Smooth muscle cell of bladder (primary cell): ENCODE measurements at places on chromosomes 12 and 14. TPM values are rescaled to one million over a fixed set of nuclear protein-coding genes. Genes with fewer than 3 reads are reported as not detected.

Gene ITGA7
- total RNA-seq, result 1.8 and 2.7 TPM in 2 replicates

Gene SIRT4
- 1.00 and 2.5 TPM in 2 replicates for total RNA-seq

Gene C1S
- 545 and 658 TPM in 2 replicates for total RNA-seq

Gene LRP6
- 35.1 and 44.5 TPM in 2 replicates for total RNA-seq

Gene CLEC4C
- not detected in 2 replicates for total RNA-seq

Gene PTHLH
- 2.0 and 17.8 TPM in 2 replicates for total RNA-seq

Gene RNASE7
- total RNA-seq, result not detected in 2 replicates

Gene BEGAIN
- total RNA-seq, result 0.18 TPM in 1 of 2 replicates, not detected in the other
